ENCODE measurements at places on chromosomes 2 and 18. TPM values are rescaled to one million over a fixed set of nuclear protein-coding genes. Genes with fewer than 3 reads are reported as not detected.

STK36 gene
- total RNA-seq = 25.8 TPM

AQP12B gene
- not detected for total RNA-seq

DNA sequence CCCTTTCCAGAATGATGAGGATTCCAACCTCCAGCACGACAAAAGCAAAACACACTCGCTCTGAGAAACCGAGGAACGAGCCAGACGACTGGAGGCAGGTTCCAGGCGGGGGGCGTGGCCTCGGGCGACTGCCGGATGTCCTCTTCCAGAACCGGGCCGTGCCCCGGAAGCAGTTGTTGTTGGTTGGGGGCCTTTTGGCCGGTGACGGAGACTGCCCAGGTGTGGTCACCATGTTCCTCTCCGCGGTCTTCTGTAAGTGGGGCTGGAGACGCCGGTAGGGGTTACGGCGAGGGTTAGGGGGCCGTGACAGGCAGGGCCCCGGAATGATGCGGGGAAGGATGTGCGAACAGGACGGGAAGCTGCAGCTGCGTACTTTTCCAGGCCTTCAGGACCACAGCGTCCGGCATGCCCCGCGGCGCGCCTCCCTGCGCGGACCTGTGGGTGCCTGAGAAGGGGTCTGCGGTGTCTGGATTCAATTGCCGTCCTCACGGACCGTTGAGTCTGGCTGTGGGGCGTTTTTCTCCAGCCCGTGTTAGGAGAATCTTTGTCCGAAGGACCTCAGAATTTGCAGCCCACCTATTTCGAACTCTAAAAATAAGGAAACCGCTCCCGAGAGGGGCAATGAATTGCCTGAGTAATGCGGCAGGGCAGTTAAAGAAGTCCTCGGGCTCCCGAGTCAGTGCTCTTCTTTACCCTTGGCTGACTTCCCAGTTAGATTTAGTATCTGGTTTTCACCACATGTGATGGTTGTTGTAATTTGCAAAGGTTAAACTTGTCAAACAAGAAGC is at the start of gene MRPL33:
Gene MRPL33 (plus strand): TSS at position 172 of the 788 bp plus-strand sequence. CDS start 59 bp downstream, at position 231.
- peak; percentile 83 for DNase-seq

GRCh38 chr2:17614174-17614930 is 73.9 kb downstream of the VSNL1 start:
- DNase-seq = no peak

DNA sequence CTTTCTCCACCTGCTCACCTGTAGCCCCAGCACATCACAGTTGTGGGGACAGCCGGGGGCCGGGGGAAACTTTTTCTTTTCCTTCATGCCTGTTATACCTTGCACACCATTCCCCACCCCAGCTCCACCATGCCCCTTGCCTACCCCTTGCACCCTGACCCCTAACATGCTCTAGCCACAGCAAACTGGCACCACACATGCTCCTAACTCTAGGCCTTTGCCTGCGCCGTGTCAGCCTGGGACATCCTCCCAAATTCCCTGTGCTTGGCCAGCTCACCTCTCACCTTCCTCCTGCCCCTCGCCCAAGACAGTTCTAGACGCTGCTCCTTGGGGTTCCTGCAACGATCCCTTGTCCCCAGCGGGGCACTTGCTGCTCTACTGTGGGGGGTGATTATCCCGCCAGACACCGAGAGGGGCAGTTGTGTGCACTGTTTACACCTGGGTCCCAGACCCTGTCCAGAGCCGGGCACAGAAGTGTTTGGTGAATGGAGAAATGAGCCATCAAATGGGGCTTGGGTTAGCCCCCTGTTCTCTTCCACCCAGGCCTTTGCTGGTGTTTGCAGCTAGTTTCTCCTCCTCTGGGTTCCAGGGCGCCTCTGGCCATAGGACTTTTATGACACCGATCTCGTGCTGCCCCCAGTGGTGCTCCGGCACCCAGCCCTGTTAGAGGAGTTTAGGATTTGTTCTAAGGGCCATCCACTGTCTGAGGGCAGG is 129.8 kb downstream of the CTIF start:
- DNase-seq = no peak

GRCh38 chr18:7000484-7001096 is 117.0 kb downstream of the LAMA1 start:
- DNase-seq = peak; percentile 24

- peak; percentile 65 for DNase-seq
Measured at GRCh38 chr2:221999717-222000116, 299.1 kb downstream of the PAX3 start.

PIEZO2 gene
- total RNA-seq = 3.3 TPM

GRCh38 chr18:5914016-5914415 is 18.7 kb upstream of the TMEM200C start:
- no peak for DNase-seq

GAREM2 gene
- 1.2 TPM for total RNA-seq

CIB4 gene
- not detected for total RNA-seq

DNA sequence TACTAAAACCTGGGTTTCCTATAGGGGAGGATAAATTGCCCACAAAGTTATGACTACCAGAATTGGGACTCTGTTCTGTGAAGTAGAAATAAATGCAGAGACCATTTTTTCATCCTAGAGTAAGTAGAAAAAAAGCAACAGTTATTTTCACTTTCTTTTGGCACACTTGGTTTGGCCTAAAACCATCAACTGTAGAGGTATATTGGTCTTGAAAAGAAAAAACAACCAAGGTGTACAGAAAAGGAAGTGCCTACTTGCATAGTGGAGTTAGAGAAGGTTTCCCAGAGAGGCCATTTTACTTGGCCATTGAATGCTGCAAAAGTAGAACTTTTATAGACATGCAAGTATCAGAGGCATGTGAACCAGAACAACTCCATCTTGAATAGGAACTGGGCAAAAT is 89.4 kb upstream of the TACR1 start:
- DNase-seq = no peak

DNA sequence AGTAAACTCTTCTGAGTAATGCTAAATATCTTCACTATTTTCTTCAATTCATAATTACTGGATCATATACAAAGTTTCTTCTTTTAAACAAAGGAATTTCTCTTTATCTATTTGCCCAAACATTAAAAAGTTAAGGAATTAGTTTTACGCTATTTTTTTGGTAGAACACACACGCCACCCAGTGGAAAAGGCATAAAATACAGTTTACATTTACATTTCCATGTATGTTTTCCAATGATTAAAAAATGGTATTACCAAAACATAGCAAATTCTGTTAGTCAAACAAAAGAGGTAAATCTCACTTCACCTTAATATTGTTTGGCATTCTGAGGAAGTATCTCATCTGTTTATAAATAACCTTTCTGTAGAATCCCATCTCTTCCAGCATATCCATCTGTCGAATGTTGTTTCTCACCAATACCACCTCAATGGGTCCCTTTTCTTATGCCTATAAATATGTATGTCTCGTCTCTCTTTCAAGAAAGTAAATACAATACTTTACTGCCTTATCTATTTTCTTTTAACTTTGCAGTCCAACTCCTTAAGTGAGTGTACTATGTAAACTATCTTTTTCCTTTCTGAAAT is 7.2 kb downstream of the BOLL start:
- peak; percentile 40 for DNase-seq

GRCh38 chr18:74498712-74499627 is 2.8 kb downstream of the CNDP2 start:
- DNase-seq = no peak

DNA sequence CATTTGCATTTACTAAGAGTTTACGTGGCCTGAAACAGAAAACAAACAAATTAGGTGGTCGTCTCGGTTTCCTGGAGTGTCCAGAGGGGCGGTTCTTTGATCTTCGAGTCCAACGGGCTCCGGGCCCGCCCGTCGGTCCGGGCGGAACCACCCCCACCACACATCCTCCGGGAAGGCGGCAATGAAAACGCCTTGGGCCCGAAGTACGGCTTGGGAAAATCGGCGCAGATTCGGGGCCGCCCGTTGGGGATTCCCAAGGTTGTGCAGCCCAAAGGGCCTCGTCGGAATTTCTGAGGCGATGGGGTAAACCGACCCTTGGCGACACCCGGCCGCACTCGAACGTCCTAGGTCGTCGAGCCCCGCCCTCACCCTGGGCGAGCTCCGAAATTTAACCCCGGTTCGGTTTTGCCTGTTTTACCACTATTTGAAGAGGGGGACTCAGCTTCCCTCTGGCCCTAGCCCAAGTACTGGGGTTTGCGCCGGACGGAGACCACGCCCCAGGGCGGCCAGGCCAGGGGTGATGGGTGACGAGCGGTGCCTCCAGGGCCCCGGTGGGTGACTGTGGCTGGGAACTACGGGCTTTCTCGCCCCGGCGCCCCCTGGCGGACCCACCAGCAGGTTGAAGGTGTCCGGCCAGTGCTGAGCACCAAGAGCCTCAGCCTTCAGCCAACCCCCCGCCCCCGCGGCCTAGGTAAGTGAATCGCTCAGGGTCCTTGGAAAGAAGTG is 1.9 kb upstream of the CFAP53 start:
- DNase-seq = no peak

- DNase-seq = peak; percentile 21
Measured at GRCh38 chr2:7709907-7710306, 792.7 kb downstream of the RNF144A start.

DNA sequence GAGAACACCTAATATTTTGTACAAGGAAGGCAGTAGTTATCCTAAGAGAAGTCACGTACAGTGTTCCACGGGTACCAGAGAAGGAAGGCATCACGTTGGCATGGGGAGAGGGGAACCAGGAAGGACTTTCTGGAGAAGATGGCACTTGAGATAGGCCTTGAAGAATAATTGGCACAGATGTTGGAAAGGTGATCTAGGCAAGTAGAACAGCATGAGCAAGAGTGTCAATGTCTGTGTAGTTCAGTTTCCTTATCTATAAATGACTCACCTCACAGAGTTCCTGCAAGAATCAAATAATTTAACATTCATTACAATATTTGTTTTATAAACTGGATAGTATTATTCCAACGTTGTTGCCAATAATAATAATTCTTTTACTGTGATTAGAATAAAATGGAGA is 48.3 kb upstream of the BZW1 start:
- no peak for DNase-seq

- DNase-seq = peak; percentile 93
Measured at GRCh38 chr2:174593574-174594203, 3.9 kb downstream of the WIPF1 start.

DNA sequence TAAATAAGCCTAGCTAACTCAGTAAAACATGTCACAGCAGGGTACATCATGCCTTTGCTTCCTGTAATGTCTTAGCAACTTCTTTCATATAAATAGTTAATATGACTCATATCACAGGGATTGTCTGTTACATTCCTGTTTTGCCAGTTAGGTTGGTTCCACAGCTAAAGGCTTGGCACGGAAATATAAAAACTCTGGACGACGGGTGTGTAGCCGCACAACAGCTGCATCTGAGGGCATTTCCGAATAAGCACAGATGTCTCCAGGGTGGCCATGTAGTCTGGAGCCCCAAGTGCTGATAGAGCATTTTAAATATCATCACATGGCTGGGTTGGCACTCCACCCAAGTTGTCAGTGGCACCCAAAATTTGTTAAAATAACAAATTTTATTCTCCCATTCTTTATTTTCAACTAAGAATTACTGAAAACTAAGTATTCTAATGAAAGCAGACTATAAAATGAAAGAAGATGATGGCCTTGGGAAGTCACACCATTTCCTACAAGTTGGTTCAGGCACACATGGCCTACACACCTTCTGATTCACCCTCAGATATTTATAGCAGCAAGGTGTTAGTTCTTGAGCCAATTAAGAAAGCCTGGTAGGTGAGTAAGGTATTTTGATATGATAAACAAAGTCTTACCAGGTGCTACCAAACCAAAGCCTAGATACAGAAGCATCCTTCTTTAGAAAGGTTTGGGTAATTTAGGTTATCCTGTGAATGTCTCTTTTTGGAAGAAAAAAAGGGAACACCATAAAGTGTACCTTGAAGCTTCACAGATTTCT is 61.8 kb upstream of the STK17B start:
- DNase-seq = peak; percentile 100

REG3A gene
- not detected for total RNA-seq

TBC1D8 gene
- total RNA-seq = 7.1 TPM

GRCh38 chr2:196336207-196336606 is 164.8 kb upstream of the STK17B start:
- DNase-seq = no peak

RAB17 gene
- 0.19 TPM for total RNA-seq

- no peak for DNase-seq
Measured at GRCh38 chr18:68498636-68499035, 216.3 kb downstream of the TMX3 start.

ADCYAP1 gene
- total RNA-seq = not detected

EN1 gene
- total RNA-seq = 2.9 TPM

DPP10 gene
- not detected for total RNA-seq

DNA sequence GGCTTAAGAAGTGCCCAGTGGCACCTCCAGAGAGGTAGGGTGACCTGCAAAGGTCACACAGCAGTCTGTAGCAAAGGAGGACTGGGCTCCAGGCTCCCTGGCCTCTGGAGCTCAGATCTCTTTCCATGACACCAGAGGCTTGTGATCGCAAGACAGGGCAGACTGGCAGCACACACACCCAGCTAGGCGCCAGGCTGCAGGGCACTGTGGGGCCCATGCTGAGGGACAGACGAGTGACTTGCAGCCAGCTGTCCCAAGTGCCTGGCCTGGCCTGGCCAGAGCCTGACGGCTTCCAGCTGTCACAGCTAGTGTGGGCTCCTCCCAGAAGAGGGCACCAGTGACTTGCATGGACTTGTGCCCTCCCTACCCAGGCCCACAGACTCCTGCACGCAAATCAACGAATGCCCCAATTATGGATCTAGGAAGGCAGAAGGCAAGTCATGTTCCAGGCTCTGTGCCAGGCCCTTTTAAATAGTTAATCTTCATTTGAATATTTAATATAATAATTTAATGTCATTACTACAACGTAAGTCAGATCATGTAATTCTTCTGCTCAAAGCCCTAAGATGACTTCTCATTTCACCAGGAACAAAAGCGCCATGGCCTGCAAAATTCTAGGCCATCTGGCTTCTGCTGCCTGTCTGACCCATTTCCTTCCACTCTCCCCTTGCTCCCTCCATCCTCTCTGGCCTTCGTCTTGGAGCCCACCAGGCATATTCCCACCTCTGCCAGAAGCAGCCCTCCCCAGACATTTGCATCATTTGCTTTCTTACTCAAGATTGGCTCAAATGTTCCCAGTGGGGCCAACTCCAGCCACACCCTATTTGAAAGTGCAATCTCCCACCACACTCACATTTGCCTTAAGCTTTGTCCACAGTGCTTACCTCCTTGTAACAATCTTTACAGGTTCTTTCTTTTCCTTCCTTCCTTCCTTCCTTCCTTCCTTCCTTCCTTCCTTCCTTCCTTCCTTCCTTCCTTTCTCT is 3.7 kb upstream of the SPEG start:
- DNase-seq = peak; percentile 66

- DNase-seq = no peak
Measured at GRCh38 chr2:53786352-53786704, 425 bp downstream of the ASB3 start.

GRCh38 chr2:230600881-230601280 is 111.8 kb upstream of the CAB39 start:
- no peak for DNase-seq

GRCh38 chr2:11533278-11534070 is at the start of gene GREB1:
Gene GREB1 (plus strand): TSS chr2:11534045. CDS start chr2:11556615, 22,570 bp downstream.
- peak; percentile 50 for DNase-seq

GRCh38 chr2:69631402-69631801 is 12.1 kb downstream of the AAK1 start:
- no peak for DNase-seq

DNA sequence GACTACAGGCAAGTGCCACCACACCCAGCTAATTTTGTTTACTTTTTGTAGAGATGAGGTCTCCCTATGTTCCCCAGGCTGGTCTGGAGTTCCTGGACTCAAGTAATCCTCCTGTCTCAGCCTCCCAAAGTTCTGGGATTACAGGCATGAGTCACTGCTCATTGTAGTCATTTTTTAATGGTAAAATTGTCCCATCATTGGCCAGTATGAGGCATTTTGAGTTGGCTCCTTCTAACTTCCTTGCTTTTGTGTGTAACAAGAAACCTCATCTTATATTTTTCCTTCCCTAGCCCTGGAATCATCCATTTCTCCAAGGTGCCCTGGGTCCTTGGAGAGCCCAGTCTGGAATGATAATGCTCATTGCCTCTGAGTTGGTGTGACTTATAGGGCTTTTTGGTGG is 148.5 kb downstream of the INHBB start:
- no peak for DNase-seq

All from LHCN-M2 (cell line).